Muscle of leg (tissue), 16 donors: ENCODE measurements at places on chromosomes 5 and 9.

DNA sequence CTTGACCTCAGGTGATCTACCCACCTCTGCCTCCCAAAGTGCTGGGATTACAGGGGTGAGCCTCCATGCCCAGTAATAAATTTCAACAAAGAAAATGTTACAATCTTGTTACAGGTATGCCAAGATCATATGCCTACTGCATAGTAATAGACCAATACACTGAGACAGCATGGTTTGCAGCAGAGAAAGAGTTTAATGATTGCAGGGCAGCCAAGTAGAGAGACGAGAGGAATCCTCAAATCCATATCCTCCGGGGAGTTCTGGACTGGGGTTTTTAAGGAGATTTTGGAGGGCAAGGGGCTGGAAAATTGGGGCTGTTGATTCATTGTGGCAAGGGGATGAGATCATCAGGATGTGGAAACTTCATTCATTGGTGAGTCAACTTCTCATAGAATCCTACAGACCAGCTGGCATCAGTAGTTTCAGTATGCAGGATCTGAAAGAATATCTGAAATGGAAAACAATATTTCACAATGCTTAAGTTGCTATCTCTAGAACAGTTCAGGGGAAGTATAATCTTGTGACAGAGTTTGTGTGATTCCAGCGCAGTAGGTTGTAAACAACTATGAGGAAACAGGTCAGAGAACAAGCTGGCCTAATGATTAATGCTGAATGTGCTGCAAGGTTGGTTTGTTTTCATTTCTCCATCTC, 14.8 kb upstream of the TUT7 start:
- DNase-seq = no peak

DNA sequence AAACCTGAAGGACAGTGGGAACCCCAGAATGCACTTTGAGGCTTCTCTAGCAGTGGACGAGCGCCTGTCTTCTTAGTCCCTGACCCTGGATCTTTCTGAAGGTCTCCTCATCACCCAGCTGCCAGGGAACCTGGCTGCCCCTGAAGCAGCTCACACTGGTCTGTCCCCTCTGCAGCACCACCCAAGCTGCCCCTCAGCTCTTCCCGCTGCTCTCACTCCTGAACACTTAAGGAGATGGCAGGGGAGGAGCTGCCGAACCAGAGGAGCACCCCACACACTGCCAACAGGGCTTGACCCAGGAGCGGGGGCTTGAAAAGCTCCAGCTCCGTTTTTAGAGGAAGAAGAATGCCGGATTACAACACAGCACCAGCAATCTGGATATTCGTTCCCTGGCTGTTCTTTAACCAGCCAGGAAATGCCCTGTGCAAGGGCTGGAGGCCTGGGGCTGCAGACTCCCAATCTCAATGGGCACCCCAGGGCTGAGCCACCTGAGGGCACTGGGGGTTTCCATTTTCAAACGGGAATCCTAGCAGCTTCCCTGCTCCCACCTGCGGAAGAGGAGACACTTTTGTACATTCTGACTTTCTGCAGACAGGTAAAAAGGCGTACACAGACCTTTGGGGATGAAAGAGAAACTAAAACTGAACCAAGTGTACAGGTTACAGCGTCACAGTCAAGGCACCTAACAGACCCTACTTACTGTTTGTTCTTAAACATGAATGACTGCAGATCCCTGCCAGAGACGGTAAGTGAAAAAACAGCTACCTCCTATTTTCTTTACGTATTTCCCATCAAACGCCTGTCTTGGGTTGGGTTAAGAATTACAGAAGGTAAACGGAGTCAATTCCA, 36.3 kb downstream of the GOLM1 start:
- no peak for DNase-seq

GRCh38 chr9:17509701-17510100, 69.2 kb upstream of the SH3GL2 start:
- DNase-seq = no peak

GRCh38 chr5:116442095-116442534, 132.5 kb downstream of the SEMA6A start:
- peak; percentile 64 for DNase-seq

DNA sequence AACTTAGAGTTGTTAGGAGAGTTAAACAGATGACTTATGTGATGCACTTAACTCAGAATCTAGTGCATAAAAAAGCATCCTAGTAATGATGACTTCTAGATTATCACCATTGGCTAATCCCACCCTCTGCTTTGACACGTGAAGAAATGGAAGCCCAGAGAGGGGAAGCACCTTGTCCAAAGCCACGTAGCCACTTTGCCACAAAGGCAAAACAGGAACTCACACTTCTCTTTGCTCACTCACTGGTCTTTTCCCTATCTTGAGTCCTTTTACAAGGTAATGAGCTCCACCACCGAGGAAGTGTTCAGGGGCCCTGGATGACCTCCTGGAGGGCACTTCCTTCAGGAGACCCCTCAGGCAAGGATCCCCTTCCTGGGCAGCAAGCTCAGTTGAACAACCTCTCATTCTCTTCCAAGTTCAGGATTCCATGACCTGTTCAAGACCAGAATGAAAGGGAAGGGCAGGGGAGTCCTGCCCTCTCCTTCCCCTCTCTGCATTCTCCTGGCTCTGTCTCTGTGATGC, 89.7 kb downstream of the HRH2 start:
- DNase-seq = no peak

GRCh38 chr5:81182396-81183390, 50.4 kb upstream of the CKMT2 start:
- no peak for DNase-seq

GRCh38 chr9:70949239-70949638, 172.2 kb downstream of the TRPM3 start:
- DNase-seq = no peak

GRCh38 chr9:98069551-98069950, 13.0 kb downstream of the NANS start:
- no peak for DNase-seq

DNA sequence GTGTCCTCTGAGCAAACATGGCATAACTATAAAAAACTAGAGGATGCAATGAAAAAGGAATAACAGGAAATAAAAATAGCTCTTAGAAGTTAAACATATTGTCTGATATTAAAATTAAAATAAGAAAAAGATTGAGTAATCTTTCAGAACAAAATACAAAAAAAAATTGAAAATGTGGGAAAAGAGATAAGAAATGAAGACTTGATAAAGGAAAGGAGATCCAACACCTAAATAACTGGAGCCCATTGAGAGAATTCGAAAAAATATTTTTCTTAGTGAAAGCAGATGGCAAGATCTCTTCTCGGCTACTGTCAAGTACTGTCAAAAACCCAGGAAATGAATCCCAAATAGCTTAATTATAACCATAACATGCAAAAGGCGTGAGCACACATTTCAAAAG, 24.9 kb downstream of the LIFR start:
- no peak for DNase-seq

GRCh38 chr9:87500491-87501270, 3.0 kb downstream of the DAPK1 start:
- peak; percentile 38 for DNase-seq

- no peak for DNase-seq
These were observed 543.7 kb upstream of the SGCD start for GRCh38 chr5:155783246-155783645.

- peak; percentile 61 for DNase-seq
These were observed 246.4 kb downstream of the ACTL7B start for GRCh38 chr9:108609227-108609896.

- no peak for DNase-seq
These were observed 99.5 kb upstream of the MSX2 start for GRCh38 chr5:174624733-174625522.

GRCh38 chr5:5605170-5605764, 182.8 kb downstream of the ICE1 start:
- DNase-seq = no peak

DNA sequence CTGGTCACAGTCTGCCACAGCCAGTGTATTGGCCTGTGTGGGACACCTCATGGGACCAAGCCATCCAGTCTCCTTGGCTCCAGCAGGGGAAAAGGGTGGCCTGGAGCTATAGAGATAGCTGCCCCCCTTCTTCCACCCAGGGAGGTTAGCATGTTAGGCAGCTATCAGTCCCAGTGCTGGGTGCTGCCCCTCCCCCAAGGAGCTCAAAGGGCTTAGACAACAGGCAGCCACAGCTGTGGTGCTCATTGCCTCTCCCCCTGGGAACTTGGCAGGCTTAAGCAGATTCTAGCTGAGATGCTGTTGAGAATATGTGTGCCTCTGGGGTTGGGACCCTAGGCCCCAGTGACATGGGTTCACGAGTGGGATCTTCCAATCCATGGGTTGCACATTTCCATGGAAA, 226.0 kb upstream of the PTGER4 start:
- peak; percentile 12 for DNase-seq
